ENCODE measurements at places on chromosomes 2 and 18. TPM values are rescaled to one million over a fixed set of nuclear protein-coding genes. Genes with fewer than 3 reads are reported as not detected.

Gene RANBP2
- total RNA-seq: 59.3 TPM

Gene GFPT1
- total RNA-seq: 53.0 TPM

Gene YWHAQ
- total RNA-seq: 323 TPM

Gene UGT1A8
- not detected for total RNA-seq

Gene SERPINB12
- total RNA-seq: not detected

Gene MYO7B
- under 0.01 TPM for total RNA-seq

Gene MRPL44
- 34.0 TPM for total RNA-seq

Gene CCDC141
- total RNA-seq: 0.17 TPM

Gene RGPD3
- total RNA-seq: 0.17 TPM

Gene LBX2
- total RNA-seq: 3.0 TPM

Measured in fibroblast of lung (primary cell).